Daoy (cell line): ENCODE measurements at places on chromosomes 16 and 17. TPM values are rescaled to one million over a fixed set of nuclear protein-coding genes. Genes with fewer than 3 reads are reported as not detected.
A peak's percentile ranks its signal among the peaks of the same experiment; 100 is the strongest.

DNA sequence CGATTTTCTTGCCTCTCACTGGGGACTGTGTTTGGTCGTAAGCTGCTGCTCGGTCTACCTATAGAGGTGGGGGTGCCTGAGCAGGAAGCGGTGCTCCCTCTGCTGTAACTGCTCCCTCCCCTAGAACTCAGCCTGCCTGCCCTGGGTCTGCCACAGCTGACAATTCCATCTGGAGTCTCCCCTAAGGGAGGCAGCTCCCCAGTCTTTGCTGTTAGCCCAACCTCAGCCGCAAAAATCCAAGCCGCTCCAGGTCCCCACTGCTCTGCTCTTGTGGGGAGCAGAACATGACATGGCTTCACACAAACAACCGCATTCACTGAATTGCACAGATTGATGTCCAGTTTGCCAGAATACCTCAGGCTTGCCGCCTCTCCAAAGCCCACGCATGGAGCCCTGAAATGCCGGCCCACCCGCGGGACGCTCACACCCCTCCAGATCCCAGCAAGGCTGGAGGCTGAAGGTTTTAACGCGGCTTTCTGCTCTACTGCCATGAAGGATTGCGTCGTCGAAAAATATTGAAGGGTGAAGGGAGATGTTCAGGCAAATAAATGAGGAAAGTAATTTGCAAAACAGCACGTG is 221.5 kb upstream of the FOXF1 start:
- DNase-seq, result no peak

- no peak for DNase-seq
Observed at GRCh38 chr17:18146259-18146658, 37.4 kb upstream of the ALKBH5 start.

Gene KRT25
- total RNA-seq, result not detected in 2 replicates

GRCh38 chr17:17264430-17264829 is 16.6 kb downstream of the COPS3 start:
- DNase-seq, result no peak

- no peak for DNase-seq
Observed at GRCh38 chr17:71799657-71800056, 321.2 kb upstream of the SOX9 start.

GRCh38 chr16:11253009-11253994 is 2.7 kb downstream of the SOCS1 start:
- no peak for DNase-seq

GRCh38 chr17:48490451-48490892 is 40.3 kb downstream of the HOXB1 start:
- DNase-seq, result no peak

DNA sequence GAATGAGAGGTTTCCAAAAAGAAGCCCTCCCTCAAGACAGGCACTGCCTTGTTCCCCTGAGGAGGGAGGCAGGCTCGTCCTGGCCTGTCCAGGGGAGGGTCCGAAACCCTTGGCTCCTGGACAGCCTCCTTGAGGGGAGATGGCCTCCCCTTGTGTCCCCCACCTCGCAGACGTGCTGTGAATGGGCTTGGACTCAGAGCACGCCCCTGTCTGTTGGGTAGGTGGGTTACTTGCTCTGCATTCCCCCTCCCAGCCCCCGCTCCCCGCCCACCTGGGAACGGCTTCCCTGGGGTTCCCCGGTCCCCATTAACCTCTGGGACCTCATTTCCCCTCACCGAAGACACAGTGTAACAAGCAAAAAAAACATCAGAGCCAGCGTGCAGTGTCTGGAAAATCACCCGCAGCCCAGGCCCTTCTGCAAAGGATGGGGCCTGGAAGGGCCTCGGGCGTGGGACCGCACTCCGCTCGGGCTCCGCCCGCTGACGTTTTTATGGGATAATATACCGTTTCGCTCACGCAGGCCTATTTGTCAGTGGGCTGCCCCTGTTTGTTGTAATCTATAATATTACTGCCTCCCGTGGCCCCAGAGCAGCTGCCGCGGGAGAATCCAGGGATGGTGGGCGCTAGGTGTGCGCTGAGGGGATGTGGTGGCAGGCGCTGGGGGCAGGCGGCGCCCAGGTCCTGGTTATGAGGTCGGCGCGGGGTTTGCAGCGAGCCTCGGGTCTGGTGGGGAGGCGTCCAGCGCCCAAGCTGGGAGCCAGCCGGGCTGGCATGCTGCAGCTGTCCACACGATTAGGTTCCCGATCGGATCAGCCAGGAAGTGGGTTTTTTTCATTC is 11.1 kb downstream of the BAHCC1 start:
- no peak for DNase-seq

DNA sequence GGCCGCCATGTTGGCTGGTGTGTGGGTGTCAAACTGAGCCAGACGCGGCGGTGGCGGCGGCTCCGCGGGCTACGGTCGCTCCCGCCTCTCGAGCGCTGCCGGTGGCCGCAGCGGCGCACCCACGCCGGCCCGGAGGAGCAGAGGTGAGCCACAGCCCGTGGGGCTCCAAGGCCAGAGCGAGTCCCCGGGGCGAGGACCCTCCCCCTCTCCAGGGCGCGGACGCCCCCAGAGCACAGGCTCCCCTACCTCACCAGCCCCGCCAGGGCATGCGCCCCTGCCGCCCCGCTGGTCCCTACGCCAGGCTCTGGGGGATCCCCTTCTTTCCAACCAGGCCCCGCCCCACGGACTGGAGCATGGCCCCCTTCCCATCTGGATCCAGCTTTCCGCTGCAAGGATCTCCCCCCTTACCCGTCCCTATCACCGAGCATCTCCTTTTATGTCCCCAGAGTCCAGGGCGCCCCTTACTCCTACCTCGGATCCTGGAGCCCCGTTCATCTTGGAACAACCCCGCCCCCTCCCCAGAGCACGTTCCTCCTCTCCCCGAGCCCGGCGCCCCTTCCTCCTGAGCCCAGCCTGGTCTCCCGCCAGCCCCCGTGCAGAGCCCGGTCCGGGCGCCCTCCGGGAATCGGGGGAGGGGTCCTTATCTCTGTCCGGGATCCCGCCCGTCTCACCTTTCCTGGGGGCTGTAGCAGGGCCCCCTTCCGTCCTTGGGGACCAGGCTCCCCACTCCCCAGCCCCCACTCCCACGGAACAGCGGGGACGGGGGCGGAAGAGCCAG is 412 bp downstream of the EPN2 start:
- peak; percentile 56 for DNase-seq

DNA sequence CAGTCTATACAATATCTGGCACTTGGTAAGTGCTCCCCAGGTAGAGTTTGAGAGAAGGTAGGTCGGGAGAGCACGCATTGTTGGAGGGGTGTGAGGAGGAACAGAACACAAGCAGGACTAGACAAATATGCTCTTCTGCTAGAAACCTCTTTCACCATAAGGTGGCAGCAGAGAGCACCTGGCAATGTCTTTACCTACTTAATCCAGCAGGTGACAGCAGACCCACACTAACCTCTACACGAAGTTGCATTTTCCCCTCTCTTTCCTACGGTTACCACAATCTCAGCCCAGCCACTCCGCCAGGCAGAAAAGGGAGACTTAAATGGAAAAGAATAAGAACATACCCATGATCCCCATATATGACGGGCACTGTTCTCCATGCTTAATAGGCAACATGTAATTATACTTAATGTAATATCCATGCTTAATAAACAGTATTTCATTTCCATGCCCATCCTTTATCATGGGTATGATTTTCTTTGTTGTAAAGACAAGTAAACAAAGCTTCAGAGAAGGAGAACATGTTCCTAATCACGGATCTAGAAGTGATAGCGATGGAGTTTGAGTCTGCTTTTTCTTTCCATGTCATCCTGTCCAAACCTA is 55.1 kb upstream of the CCL2 start:
- peak; percentile 85 for DNase-seq

Gene EPX
- total RNA-seq, result not detected in 2 replicates

Gene TP53TG3
- total RNA-seq, result 3.4 and 7.6 TPM in 2 replicates

Gene ZP2
- total RNA-seq, result not detected in 2 replicates

DNA sequence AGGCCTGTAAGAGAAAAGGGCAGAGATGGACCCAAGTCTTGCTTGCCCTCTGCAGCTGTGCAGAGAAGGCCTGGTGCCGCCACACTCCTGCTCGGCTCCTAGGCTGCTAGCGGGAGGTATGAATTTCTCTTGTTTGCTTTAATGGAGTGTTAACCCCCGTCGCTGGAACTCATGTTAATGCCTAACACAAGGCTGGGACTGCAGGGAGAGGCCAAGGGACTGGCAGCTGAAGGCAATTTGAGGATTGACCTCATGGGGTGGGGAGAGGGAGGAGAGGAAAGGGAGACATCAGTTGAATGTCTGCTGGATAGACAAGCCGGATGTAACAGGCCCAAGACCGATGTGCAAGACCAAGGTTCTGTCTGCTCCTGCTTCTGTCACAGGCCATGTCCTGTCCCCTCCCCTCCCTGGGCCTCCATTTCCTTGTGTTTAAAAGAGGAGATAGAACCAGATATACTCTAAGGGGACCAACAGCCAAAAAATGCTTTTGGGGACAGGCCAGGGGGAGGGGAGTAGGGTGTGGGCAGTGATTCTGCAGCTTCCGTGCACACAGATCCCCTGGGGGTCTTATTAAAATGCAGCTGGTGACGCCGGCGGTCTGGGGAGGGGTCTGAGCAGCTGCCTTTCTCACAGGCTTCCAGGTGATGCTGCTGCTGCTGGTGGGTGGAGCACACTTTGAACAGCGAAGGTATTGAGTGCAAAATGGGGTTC is 46.7 kb upstream of the TBX2 start:
- DNase-seq, result no peak

Gene AXIN2
- 1.9 and 2.7 TPM in 2 replicates for total RNA-seq

DNA sequence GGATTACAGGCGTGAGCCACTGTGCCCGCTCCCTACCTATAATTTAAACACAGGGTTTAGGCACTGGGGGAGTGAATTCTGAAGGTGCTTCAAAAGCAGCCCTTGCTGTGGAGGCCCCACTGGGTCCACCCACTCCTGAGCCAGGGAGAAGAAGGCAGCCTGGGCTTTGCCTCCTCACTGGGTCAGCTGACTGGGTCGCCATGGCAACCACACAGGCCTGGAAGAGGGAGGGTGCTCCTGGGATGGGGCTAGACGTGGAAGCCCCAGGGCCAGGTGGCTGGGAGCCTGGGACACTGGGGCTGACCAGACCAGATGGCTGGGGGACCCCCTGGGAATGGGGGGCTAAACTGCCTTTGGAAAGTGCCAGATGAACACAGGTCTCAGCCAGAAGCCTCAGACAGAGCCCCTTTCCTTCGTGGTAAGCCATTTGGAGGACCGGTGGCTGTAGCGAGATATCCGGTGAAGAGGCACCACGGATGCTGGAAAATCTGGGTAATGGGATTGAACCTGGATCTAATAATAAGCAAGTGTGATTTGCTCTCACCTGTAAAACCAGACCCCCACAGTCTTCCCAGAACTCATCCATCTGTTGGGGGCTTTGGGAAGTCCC is 32.9 kb downstream of the TRARG1 start:
- peak; percentile 57 for DNase-seq

DNA sequence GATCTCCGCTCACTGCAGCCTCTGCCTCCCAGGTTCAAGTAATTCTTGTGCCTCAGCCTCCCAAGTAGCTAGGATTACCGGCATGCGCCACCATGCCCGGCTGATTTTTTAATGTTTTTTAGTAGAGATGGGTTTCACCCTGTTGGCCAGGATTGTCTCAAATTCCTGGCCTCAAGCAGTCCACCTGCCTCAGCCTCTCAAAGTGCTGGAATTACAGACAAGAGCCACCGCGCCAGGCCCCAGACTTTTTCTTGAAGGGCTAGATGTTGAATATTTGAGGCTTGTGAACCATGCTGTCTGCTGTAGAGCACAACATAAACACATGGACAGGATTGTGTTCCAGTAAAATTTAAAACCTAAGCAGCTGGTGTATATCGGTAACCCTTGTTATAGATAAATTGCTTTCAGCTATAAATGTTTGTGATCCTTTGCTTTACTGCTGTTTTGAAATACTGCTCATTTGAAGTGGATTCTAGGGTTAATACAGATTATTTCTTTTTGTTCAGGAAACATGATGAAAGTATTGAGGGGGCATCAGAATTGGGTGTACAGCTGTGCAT is 12.4 kb downstream of the WSB1 start:
- DNase-seq, result no peak

DNA sequence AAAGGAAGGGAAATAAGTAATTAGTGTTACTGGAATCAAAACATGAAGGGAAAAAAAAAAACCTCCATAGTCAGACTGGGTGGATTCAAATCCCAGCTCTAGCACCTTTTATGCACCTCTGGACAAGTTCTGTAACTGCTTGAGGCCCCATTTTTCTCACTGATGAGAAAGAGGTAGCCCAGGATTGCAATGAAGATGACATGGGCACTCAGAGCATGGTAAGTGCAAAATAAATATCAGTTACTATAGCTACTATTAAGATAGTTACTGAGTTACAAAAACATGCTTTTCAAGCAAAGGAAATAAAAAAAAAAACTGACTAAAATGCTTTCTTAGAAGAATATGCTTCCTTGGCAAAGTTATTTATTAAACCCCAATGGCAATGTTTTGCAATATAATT is 58.8 kb downstream of the CEP95 start:
- no peak for DNase-seq

DNA sequence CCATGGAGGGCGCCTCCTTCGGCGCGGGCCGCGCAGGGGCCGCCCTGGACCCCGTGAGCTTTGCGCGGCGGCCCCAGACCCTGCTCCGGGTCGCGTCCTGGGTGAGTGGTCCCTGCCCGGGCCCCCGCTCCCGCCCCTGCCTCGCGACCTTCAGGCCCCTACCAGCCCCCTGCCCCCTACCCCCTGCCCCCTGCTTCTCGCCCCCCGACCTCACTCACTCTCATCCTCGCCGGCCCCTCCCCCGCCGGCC is 256 bp downstream of the SYNGR3 start:
- DNase-seq, result no peak

- DNase-seq, result peak; percentile 74
Observed at GRCh38 chr17:34163123-34163522, 92.0 kb upstream of the CCL2 start.
